ENCODE measurements at places on chromosomes 4 and X.

DNA sequence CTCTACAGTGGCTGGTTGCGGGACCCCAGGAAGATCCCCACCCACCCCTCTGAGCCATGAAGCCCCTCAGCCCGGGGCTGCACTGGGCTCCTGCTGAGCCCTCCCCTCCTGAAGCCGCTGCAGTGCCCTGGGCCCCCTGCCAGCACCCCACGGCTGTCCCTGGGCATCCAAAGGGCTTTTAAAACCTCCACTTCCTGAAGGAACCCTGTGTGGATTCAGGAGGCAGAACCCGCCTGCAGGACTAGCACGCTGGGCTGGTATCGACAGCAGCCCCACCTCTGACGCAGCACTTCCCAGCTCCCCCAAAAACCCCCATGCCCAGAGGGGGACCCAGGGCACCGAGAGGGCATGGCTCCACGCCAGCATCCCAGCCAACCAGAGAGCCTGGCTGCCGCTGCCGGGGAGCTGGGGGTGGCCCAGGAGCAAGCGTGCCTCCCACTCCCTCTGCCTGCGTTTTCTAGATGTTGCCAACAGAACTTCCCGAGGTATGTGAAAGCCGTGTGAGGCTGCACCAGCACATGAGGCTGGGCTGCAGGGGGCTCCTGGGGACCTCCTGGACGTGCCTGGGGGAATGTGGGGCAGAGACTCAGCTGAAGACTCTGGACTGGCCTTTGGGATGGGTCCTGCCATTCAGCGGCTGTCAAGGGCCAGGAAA lies 6.3 kb downstream of the MXD4 start:
- DNase-seq = no peak

DNA sequence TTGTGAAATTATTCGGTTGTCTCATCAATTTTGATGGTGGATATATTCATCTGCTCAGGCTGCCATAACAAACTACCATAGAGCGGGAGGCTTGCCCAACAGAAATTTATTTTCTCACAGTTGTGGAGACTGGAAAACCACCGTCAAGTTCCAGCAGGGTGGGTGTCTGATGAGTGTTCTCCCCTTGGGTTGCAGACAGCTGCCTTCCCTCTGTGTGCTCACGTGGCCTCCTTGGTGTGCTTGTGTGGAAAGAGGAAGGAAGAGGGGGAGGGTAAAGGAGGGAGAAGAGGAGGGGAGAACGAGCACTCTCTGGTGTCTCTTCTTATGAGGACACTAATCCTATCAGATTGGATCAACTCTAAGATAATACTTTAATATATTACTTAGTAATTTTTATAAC lies 123.8 kb upstream of the TEX13D start:
- no peak for DNase-seq

- peak; percentile 30 for DNase-seq
Measured at GRCh38 chr4:54439831-54440243, 210.7 kb downstream of the PDGFRA start.

DNA sequence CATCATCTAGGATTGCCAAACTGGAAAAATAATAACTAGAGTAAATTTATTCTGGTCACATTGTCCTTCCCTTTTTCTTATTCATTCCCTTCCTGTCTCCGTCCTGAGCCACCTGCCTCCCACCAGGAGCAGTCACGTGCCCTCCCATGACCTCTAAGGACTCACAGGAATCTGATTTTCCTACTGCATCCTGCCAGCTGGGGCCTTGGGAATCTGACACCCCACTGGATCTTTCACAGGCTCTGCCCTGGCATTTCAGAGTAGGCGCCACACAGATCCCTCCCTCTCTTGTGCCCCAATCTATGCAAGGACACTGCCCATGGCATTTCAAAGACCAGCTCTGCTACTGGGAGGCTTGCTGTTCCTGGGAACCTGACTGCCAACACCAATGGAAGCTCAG lies 520.5 kb downstream of the PPARGC1A start:
- no peak for DNase-seq

DNA sequence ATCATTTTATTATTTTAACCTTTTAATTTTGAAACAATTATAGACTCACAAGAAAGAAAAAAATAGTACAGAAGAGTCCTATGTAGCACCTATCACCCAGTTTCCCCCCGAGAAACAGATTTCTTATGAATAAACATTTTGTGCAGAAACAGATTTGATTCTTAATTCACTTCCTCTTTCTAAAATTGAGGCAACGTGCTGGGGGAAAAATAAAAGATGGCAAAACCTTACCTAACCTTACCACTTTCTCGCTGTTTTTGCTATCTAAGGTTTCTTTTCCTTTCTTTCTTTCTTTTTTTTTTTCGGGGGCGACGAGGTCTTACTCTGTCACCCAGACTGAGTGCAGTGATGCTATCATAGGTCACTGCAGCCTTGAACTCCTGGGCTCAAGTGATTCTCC lies 4.3 kb upstream of the CLNK start:
- DNase-seq = no peak

GRCh38 chrX:65488495-65488894 lies 46.1 kb downstream of the LAS1L start:
- no peak for DNase-seq

DNA sequence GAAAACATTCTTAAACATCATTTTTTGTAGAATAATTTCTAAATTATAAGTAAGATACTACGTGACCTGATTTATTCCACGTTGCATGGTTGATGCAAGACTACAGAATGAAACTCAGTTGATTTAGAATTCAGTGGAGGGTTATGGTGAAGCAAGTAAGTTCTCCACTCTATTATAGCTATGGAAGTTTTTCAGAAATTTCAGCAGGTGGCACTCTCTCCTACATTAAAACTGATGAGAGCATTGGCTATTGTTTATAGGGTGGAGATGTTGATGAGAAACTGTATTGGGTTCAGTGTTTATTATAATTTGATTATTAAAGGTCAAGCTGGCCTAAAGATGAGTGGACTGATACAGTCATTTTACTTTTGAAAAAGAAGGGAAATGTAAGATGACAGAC lies 88.0 kb downstream of the FNIP2 start:
- DNase-seq = peak; percentile 32

DNA sequence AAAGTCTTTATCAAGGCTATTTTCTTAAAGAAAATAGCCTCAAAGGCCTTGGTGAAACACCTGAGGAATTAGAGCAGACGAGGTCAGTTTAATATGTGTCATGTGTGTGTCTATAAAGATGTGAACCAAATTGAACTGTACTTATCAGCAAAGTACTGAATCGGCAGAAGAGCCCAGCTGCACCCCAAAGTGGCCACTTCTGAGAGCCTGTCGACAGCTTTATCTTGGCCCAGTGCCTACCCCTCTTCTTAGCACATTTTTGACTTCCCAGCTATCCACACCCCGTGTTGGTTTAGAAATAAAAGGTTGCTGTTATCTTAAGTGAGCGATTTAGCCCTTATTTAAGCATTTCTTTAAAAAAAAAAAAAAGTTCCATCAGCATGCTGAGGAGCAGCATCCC lies 329.7 kb downstream of the FBXW7 start:
- no peak for DNase-seq

- no peak for DNase-seq
Measured at GRCh38 chr4:189771696-189772361, 168.8 kb upstream of the FRG1 start.

DNA sequence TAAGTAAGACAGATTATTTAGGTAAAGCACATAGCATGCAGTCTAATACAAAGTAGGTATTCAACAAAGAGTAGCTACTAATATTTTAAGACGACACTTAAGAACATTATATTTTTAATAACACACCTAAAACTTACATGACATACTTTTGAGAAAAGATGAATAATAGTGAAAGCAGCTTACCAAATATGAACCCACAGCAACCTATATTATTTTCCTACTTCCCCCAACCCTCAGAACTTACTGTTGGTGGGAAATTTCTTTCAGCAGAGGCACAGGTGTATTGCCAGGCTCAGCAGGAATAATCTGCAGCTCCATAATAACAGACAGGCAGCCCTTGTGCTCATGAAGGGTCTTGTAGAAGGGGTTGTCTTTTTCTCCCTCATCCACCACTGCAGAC lies 498.9 kb downstream of the GLUD2 start:
- DNase-seq = no peak

GRCh38 chr4:37562592-37562991 lies 123.6 kb downstream of the RELL1 start:
- no peak for DNase-seq

- DNase-seq = no peak
Measured at GRCh38 chr4:17715511-17715910, 65.9 kb downstream of the FAM184B start.

GRCh38 chr4:85370400-85371032 lies 104.4 kb upstream of the ARHGAP24 start:
- no peak for DNase-seq

GRCh38 chr4:26051240-26051639 lies 137.2 kb downstream of the SMIM20 start:
- no peak for DNase-seq

- no peak for DNase-seq
Measured at GRCh38 chrX:154599531-154599930, 14.6 kb downstream of the CTAG1A start.

DNA sequence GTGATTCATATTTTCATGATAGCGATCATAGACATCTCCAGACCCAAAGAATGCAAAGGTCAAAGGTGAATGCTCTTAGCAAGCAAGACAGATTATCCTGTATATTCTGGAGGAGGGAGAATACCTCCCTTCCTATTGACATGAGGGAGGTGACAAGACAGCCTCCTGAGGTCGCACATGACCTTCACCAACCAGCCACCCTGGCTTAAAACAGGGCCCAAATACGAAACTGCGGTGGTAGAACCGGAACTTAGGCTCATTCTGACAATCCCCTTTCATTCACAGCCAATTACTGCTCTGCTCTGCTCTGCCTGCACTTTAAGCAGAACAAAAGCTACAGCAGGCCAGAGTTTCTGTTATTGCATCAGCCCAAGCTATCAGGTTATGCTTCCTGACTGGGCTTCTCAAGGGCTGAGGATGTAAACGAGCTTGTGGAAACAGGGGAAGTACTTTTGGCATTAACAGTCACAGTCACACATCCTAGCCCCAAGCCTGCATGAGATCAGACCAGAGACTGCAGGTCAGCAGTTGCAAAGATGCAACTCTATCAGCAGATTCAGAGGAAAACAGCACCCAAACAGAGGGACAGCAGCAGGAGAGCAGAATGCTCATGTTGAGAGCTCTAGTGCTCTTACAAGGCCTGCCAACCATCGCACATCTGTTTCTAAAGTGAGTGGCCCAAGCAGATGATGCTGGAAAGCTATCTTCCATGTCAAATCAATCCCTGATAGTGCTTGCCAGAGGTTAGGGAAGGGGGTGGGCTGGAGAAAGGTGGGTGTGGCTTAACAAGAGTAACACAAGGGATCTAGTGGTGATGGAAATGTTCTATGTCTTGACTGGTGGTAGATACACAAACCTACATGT lies 51.3 kb upstream of the MAP3K15 start:
- DNase-seq = no peak

DNA sequence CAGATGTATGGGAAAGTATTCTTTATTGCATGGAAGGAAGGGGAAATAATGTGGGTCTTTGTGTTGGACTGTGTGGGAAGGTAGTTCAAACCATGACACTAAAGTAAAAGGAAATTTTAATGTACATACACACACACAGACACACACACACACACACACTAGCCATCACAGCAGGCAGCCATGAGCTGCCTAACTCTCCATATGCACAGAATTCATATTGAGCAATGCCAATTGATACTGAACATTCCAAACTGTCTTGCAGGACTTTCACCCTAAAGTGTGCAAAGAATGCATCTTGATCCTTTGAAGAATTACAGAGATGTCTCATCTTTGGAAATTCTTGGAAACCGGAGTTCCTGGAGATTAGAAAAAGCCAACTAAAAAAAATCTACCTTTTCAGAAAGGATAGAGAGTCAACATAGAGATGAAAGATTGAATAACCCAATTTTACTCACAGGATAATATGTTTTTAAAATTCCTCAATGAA lies 120.6 kb upstream of the MBNL3 start:
- DNase-seq = no peak

DNA sequence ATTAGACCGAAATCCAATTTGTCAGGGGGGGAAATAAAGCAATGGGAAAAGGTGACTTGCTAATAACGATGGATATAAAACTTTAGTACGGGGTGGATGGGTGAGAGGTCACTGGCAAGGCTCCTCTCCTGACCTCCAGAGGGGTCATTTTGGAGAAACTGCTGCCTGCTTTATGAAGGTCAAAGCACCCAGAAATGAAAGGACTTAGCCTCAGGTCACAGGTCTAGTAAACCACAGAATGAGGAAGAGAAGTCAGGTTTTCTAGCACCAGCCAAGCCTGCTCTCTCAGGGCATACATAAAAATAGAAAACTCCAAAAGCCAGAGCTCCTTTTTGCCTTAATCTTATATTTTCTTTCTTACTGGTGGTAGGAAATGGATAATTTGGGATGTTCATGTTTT lies 134.2 kb downstream of the SHROOM3 start:
- DNase-seq = no peak

GRCh38 chr4:86959588-86960500 lies 25.0 kb downstream of the AFF1 start:
- DNase-seq = no peak

DNA sequence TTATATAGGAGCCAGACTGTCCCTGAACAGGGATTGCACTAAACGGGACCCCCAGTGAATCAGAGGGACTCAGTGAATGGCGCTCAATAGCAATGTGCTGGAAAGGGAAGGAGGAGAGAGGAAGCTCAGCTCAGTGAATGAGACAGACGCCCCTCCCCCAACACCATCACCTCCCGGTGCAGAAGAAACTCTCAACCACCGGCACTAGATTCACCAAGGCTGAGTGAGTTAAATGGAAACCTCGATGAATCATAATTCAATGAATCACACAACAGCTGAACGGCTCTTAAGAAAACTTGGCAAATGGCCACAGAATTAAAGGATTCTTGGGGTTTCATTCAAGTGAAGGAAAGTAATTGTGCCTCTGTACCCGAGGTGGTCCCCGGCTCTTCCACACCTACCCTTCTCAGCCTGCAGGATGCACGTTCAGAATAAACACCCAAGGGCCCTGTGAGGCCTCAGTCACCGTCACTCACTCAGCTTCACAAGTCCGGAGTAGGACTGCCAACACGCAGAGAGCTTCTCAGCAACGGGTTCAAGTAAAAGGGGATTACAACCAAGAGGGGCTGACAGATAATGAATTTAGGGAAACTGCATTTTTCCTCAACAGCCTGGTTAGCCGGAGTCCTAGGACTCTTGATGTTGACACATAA lies 29.3 kb downstream of the CRMP1 start:
- no peak for DNase-seq

- DNase-seq = no peak
Measured at GRCh38 chr4:23822181-23822580, 67.7 kb downstream of the PPARGC1A start.

- DNase-seq = no peak
Measured at GRCh38 chrX:14027511-14028019, 2.1 kb downstream of the GEMIN8 start.

DNA sequence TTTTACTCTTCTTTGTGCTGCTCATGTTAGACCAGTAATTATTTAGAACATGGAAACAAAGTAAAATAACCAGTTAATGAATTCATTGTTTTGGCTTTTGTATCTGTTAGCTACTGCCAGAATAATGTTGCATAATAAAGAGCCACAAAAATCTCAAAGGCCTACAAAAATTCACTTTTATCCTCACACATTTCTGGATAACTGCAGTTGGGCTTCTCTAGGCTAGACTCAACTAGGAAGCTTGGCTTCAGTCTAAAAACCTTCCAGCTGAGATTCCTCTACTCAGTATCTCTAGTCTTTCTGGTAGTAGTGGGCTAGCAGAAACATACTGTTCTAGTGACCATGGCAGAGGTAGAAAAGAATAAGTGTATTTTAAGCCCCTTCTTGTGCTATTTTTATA lies 73.0 kb downstream of the FAT4 start:
- no peak for DNase-seq

- no peak for DNase-seq
Measured at GRCh38 chr4:26029568-26030131, 115.6 kb downstream of the SMIM20 start.

GRCh38 chr4:174215961-174216680 lies 67.3 kb downstream of the FBXO8 start:
- DNase-seq = no peak

All from NCI-H748 treated with DMSO at 0.1 percent for 48 hours (cell line).